Activated CD8-positive, alpha-beta memory T cell treated with anti-CD3 and anti-CD28 coated beads for 4 hours (primary cell): ENCODE measurements at places on chromosomes 6 and 20.

DNA sequence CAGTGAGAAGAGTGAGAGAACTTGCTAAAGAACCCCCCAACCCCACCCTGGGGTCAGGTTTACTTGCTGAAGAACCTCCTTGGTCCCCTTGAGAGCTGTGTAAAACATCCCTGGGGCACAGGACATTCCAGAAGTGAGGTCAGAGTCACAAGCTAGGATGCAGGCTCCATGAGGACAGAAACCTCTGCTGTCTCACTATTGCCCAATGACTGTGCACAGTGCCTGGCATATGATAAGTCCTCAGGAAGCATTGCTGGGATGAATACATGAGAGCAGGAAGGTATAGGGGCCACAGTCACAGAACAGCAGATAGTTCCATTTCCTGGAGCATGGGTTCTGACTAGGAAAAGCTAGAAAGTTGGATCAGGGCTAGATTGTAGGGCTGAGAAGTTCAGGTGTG is 18.4 kb downstream of the NT5E start:
- no peak for DNase-seq

GRCh38 chr20:50844430-50845100 is 49.7 kb downstream of the BCAS4 start:
- DNase-seq, result peak; percentile 27

DNA sequence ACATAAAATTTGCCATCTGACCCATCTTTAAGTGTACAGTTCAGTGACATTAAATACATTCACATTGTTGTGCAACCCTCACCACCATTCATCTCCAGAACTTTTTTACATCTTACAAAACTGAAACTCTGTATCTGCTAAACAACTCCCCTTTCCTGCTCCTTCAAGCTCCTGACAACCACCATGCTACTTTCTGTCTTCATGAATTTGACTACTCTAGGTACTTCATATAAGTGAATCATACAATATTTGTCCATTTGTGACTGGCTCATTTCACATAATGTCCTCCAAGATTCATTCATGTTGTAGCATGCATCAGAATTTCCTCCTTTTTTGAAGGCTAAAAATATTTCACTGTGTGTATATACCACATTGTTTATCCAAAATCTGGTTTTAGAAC is 86.9 kb upstream of the SMLR1 start:
- DNase-seq, result no peak

- no peak for DNase-seq
Observed at GRCh38 chr6:132571774-132572173, 1.7 kb downstream of the TAAR6 start.

DNA sequence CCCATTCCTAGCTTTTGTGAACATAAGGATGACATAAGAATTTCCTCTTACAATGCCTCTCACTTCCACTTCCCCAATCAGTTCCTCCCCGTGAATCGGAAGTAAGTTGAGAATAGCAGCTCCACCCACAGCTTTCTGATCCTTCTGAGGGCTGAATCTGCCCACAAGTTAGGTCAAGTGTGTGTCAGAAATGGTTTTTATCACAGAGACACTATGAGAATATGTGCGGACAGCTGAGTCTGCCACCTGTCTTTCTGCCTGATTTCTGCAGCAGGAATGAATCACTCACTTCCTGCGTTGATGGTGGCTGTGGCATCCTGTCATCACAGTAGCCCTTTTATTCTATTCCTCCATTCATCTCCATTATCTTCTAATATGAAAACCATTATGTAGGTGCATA is 70.2 kb downstream of the RIN2 start:
- peak; percentile 10 for DNase-seq

GRCh38 chr20:46128310-46129151 is 10.4 kb downstream of the CD40 start:
- DNase-seq, result no peak

- DNase-seq, result no peak
Observed at GRCh38 chr6:170172825-170173256, 118.0 kb downstream of the DLL1 start.

- no peak for DNase-seq
Observed at GRCh38 chr6:30840935-30841643, 43.2 kb upstream of the DDR1 start.

DNA sequence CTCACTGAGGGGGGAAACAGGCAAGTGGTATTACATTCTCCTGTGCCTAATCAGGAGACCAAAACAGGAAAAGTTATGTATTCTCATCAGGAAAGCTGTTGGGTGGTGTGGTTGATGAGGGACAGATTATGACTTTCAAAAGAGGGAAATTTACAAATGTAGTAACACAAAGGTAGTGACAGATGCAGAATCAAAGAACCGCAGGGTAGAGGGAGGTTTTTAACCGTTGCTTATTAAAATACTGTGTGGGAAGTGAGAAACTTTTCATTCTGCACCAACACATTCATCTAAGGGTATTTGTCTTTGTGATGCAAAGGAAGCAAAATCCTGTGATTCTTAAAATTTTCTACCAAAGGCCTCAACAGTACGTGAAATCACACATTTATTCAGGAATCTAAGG is 288.2 kb upstream of the MAN1A1 start:
- no peak for DNase-seq

- DNase-seq, result no peak
Observed at GRCh38 chr20:59020938-59021551, 1.8 kb downstream of the TUBB1 start.

GRCh38 chr20:57280221-57280620 is 13.8 kb upstream of the BMP7 start:
- no peak for DNase-seq

- no peak for DNase-seq
Observed at GRCh38 chr6:1952740-1953360, 292.6 kb downstream of the GMDS start.

- DNase-seq, result no peak
Observed at GRCh38 chr6:88807622-88808021, 155.8 kb downstream of the RNGTT start.

DNA sequence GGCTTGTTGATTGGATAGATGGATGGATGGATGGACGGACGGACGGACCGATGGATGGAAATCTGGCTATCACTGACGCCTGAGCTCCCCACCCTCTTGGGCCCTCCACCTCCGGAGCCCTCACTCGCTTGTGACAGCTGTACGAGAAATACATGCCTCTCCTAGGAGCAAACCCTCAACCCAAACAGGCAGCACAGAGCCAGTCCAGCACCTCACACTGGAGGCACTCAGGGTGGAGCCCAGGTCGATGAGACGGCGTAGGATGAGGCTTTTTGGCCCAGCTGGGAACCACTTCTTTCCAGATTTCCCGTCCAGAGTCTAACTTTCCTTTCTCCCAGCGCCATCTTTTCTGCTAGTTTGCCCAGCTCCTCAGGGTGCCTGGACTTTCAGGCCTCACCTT is 2.7 kb upstream of the LY6G5C start:
- DNase-seq, result no peak
